Endothelial cell of umbilical vein (primary cell): ENCODE measurements at places on chromosomes 6 and 20. TPM values are rescaled to one million over a fixed set of nuclear protein-coding genes. Genes with fewer than 3 reads are reported as not detected.

DNA sequence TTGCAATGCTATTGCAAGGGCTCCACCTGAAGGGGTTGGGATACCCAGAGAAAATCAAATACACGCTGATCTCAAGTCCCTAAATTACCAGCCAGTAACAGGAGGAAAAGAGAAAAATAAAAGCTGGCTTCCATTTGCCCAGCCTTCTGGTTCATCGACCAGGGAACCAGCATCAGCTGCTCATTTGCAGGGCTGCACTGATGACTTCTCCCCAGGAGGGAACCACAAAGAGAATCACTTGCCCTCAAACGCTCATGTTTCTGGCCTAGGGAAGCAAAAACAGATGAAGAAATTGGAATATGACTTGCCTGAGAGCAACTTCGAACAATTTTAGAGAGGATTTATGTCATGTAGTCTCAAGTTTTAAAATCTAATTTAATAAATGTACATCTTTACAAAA lies 119.7 kb downstream of the SH3BGRL2 start:
- no peak for DNase-seq

GRCh38 chr6:87431263-87431662 lies 23.5 kb downstream of the CFAP206 start:
- DNase-seq: no peak

DNA sequence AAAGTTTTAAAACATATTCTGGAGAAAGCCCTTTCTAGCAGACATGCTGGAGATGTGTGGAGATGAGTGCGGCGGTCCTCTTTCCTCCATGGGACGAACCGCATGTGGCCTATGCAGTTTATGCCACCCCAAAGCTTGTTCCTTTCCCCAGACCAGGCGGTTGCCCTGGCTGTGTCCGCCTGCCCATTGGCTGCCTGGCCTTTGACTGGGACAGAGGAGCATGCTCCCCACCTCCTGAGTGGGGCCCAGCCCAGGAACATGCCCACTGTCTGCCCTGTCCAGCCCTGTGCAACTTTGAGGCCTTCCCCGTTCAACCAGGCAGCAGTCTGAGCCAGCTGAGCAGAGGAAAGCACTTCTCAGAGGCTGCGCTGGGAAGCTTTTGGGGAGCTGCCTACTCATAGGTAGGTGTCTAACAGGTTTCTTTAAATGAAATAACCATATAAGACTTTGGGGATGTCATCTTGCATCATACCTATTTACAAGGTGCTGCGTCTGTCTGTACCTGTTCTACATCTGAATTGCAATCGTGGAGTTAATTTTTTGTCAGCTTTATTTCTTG lies 20.6 kb downstream of the FOXC1 start:
- DNase-seq: no peak

CHRNA4 gene
- not detected in 2 replicates for total RNA-seq

MRPL18 gene
- 70.7 and 70.8 TPM in 2 replicates for total RNA-seq

LYRM2 gene
- total RNA-seq: 37.7 and 41.9 TPM in 2 replicates

BMP7 gene
- not detected in 2 replicates for total RNA-seq
